ENCODE measurements at places on chromosomes 3 and 15.

DNA sequence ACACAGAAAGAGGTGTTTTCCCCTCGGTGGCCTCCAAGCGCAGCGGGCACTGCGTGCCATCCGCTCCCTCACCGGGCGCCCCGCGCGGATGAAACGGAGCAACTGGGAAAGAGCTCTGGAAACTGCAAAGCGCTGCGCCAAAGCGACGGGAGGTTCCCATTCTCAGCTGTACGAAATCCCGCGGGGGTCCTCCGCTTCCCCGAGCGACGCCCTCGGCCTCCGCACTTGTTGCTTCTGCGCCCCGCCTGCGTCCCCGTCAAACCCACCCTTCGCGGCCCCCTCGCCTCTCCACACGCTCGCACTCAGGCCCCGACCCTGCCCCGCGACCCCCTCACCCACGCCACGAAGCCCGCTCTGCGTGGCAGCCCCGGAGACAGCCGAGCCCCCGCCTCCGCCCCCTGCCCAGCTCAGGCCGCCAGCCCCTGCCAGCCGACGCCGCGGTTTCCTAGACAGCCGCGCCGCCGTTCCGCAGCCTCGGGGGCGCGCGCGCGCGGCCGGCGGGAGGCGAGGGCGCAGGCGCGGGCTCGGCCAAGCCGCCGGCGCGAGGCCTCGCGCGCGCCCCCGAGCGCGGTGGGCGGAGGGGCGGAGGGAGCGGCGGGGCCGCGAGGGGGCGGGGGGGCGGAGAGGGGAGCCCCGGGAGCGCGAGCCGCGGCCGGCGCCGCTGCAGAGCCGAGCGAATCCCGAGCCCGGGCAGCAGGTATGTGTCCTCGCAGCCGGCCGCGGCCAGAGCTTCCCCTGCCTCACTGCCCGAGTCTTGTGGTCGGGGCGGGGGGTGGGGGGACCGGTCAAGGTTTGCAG, at the start of gene TMEM266:
TSS of gene TMEM266 (plus strand) at position 666 of the 798 bp plus-strand sequence. CDS start 74,279 bp downstream, outside the sequence.
- peak; percentile 20 for DNase-seq

GRCh38 chr3:151168269-151169094, 34.5 kb downstream of the GPR171 start:
- DNase-seq = no peak

DNA sequence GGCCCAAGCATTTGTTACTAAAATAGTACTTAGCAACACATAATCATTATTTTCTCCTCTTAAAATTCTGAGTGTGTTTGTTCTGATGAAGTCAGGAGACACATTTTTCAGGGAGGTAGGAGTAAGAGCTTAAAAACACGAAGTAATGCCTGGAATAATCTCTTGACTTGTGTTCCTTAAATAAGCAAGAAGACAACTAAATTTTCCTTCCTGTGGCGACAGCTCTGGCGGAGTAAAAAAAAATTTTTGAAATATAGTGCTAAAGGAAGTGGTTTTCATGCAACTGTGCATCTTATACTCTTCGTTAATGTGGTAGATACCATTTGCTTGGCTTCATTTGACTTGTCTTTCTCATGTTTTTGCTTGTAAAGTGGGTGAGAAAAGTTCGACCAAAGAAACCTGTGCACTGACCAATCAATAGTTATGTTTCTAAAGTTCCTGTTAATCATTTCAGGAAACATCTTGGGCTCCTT, 11.1 kb upstream of the MBNL1 start:
- DNase-seq = no peak

GRCh38 chr3:104437131-104437750, 929.5 kb upstream of the ALCAM start:
- no peak for DNase-seq

DNA sequence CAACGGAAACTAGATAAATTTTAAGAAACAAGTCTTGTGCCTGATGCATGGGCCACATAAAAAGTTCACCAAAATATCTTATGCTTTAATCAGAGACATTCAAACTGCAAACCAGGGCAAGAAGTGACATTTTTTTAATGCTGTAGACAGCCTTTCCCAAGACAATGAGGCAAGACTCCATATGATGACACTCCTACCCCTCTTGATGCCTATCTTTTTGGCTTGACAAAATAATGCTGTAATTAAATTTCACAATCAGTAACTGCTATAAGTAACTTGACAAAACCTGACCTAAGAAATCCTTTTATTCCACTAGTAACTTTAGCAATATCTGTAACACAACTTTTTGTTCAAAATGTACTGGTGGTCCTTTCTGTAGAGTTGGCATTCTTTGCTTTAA, 48.7 kb downstream of the ECT2 start:
- DNase-seq = no peak

Data from activated gamma-delta T cell (primary cell).